ENCODE measurements at places on chromosomes 7 and 10.

DNA sequence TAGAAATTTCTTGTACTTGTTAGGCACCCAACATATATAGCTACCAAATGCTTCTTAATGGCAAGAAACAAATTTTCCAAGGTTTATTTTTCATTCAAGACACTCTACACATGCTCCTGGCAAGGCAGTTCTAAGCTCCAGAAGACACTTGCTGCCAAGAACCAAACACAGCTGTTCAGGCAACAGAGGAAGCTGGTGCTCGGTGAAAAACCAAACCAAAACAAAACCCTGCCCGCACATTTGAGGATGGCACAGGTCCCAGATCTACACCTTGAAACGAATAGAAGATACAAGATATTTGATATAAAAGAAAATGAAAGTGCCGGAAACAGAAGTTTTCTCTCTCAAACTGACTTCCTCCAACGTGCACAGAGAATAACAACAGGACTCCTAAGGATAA lies 4.9 kb upstream of the DNTT start:
- DNase-seq, result no peak

DNA sequence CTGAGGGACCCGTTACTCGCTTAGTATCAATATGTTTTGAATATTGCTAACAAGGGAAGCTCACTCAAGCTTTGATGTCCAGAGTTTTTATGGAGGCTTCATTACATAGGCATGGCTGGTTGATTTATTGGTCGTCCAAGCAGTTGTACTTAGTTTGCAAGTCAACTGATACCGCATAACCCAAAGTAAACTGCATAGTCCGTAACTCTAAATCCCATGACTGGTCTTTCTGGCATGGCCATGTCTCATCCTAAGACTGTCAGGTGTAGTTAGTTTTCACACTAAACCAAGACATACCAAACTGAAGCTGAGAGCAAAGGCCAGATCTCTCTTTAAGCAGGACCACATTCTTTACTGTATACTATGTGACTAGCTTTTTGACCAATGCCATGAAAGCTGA lies 397.9 kb downstream of the TFEC start:
- no peak for DNase-seq

DNA sequence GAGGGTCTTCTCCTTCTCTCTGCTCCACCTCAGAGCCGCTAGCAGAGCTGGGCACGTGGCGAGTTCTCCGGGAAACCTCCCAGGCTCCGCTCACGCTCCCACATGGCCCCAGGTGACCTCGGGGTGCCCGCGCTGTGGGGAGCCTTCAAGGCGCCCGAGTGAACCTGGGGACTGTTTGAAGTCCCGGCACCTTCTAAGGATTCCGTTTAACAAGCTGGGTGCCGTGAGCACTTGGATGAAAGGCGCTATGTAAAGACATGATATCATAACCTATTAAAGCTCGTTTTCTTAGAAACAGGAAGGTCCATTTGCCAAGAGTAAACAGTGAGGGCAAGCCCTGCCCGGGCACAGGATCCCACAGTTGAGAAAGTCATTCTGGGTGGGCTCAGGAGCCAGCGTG lies 15.8 kb upstream of the MYL10 start:
- no peak for DNase-seq

- DNase-seq, result no peak
Observed at GRCh38 chr7:4561795-4562194, 120.3 kb upstream of the FOXK1 start.

GRCh38 chr7:1354661-1355567 lies 104.4 kb downstream of the MICALL2 start:
- DNase-seq, result no peak

DNA sequence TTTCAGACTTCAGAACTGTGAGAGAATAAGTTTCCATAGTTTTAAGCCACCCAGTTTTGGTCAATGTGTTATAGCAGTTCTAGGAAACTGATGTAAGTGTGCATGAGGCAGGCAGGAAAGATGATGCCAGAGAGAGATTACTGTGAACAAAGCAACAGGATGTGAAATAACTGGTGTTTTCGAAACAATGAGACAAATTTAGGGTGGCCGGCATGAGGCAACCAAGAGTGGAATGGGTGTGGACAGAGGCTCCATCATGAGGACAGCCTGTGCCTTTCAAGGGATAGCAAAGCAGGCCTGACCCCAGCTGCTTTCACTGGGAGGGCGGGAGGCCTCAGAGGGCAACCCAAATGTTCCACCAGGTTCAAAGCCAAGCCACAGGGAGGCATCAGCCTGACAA lies 67.3 kb upstream of the UCN3 start:
- DNase-seq, result no peak

- DNase-seq, result no peak
Observed at GRCh38 chr10:49047128-49047639, 68.1 kb downstream of the VSTM4 start.

DNA sequence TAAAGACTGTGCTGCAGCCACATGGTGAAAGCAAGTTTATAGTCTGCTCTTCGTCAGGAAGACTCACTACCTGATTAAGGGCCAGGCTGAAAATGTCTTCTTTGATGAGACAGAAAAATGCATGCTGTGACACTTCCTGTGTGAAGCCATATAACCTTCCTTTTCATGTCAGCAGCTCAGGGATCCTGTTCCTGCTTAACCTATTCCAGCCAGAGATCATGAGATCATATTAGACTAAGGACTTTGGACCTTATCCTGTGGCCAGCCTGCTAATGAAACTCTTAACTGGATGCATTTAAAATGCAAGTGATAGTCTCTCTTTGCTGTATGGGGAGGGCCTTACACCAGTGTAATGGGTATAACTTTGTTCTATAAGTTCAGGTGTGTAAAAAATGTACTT lies 165.2 kb downstream of the PTEN start:
- no peak for DNase-seq

DNA sequence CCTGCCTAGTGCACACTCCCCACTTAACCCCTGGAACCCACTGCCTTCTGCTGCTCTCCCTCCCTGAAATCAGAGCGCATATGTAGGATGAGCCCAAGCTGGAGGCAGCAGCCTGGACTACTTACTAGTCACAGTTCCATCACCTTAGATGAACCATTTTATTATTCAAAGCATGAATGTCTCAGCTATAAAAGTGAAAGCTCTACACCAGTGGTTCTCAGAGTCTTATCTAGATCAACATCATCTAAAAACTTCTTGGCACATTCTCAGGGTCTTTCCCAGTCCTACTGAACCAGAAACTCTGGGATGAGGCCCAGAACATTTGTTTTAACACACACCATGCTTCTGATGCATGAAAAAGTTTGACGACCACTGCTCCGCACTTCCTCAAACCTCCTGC lies 100.3 kb upstream of the ANK3 start:
- DNase-seq, result no peak

- no peak for DNase-seq
Observed at GRCh38 chr10:92699518-92700381, 10.0 kb downstream of the HHEX start.
